ENCODE measurements at places on chromosomes 5 and 9.

DNA sequence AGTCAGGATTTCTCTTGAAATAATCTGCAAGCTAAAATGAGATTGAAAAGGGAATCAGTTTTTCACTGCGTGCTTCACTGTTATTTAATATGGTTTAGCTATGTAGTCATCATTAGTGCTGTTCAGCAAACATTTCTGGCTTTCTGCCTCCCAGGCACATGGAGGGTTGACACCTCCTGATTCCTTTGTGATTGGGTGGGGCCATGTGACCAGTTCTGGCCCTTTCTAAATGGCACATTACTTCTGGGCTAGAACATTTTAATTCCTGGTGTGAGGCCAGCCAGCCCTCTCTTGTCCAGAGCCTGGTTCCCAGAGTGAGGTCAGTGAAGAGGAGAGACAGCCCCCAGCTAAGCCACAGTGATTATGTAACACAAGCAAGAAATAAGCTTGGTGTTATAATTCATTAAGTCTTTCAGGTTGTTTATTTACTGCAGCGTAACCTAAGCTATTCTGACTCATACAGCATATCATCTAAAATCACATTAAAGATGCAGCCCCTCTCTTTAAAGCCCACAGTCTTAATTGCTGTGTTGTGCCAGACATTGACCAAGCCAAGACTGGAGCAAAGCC lies 17.4 kb upstream of the ARSI start:
- DNase-seq: no peak

GRCh38 chr9:79040671-79041070 lies 531.1 kb upstream of the TLE4 start:
- DNase-seq: no peak

DNA sequence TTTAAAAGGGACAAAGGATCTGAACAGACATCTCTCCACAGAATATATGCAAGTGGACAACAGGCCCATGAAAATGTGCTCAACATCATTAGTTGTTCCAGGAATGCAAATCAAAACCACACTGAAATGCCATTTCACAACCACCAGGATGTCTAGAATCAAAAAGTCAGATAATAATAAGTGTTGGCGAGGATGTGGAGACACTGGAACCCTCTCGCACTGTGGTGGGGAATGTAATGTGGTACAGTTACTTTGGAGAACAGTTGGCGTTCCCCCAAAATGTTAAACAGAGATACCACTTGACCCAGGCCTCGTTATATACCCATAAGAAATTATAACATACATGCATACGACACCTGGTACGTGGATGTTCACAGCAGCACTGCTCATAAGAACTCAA lies 38.6 kb downstream of the SARDH start:
- DNase-seq: no peak

DNA sequence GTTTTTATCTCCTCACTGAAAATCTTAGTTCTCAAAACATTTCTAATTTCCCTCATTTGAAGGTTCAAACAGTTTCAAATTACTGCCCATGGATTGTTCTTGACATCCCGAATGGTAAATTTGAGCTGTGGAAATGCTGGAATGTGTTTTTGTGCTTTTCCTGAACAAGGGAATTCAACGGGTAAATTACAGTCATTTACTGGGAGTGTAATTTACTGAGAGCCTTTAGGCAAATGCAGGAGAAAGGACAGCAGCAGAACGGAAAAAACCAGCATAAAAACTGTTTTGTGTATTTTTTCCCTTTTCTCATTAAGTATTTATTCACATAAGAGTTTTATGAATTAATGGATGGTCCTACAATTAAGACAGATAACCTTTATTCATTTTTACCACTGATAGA lies 139.2 kb downstream of the PBX3 start:
- no peak for DNase-seq

DNA sequence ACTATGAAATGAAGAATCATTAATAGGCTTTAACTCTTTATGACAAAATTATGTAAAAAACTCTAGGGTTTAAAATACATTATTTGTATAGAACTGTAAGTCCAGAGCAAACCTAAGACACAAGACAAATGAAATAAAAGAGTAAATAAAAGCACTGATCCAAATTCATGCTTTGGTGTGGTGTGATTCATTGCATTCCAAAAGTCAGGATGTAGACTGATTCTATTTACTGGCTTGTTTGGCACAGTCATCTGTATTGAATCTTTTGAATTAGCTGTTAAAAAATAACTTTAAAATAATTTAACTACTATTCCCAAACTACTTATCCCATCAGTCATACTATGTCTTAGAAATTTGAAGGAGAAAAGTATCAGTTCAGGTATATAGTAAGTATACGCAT lies 31.1 kb downstream of the IL4 start:
- DNase-seq: no peak

Measured in activated T-helper 1 cell treated with anti-CD3 and anti-CD28 coated beads, Interleukin-2, amount 50 U/mL, for 16 hours (primary cell).